ENCODE measurements at places on chromosomes 2 and 18.
A peak's percentile ranks its signal among the peaks of the same experiment; 100 is the strongest.

GRCh38 chr2:200748779-200749178 lies 62.9 kb upstream of the BZW1 start:
- no peak for DNase-seq

GRCh38 chr18:48834413-48835031 lies 116.2 kb downstream of the SMAD7 start:
- DNase-seq, result peak; percentile 84

- no peak for DNase-seq
These were observed 67.5 kb upstream of the DTNB start for GRCh38 chr2:25740810-25741381.

GRCh38 chr18:45951016-45951714 lies 16.0 kb downstream of the EPG5 start:
- DNase-seq, result no peak

DNA sequence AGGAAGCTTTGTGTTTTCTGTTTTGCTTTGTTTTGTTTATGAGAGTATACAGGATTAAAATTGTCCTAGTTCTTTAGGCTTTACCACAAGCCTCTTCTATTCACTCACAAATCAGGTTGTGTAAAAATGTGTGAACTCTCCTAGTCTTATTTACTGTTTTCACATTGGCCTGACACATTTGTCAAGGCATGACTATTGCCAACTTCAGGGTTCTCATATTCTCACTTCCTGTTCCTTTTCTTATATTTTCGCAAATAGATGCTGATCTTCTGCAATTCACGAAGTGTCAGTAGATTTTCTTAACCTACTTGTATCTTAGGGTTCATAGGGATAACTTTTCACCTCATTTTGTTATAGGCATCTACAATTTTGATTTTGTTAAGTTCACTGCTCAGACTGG lies 67.1 kb downstream of the CCDC102B start:
- DNase-seq, result no peak

DNA sequence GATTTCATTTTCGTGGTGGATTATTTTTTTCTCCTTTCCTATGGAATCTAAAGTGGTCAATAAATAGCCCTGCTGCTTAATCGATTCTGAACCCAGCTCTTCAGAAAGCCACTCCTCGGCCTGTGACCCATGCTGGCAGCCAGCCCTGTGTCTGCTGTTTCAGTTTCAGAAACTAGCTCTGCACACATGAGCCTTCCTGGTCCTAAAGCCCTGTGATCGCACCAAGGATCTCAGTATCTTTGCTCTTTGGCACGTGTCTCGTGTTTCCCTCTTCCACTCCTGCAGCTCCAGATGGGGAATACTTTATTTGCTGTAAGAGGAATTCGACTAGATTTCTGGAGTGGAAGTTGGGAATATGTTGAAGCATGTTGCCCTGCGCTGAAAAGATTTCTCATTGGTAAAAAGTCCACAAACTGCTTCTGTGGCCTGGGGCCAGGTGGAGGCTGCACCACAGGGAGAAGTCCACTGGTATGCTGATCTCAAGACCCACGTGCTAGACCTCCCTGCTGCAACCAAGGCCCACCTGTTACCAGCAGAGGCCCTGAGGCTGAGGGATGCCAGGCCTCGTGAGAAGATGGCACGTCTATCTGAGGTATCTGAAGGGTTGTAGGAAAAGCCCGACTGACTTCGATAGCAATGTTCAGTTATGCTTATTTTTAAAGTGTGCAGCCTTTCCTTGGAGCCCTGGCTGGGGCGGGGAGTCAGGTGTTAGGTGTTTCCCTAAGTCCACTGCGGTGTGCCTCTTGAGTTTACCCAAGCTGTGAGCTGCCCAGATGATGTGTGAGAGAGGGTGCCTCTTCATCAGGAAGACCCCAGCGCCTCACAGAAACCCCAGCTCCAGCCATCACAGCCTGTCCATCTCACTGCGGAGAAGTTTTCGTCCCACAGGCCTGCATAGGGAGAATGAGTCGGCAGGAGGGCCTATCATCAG lies 33.6 kb upstream of the CELF4 start:
- DNase-seq, result no peak

- no peak for DNase-seq
These were observed 363.6 kb downstream of the ZNF521 start for GRCh38 chr18:24988253-24988840.

- no peak for DNase-seq
These were observed 49.1 kb downstream of the CCDC195 start for GRCh38 chr2:224666951-224667553.

- peak; percentile 27 for DNase-seq
These were observed 28.0 kb upstream of the SCYGR1 start for GRCh38 chr2:227415538-227416424.

DNA sequence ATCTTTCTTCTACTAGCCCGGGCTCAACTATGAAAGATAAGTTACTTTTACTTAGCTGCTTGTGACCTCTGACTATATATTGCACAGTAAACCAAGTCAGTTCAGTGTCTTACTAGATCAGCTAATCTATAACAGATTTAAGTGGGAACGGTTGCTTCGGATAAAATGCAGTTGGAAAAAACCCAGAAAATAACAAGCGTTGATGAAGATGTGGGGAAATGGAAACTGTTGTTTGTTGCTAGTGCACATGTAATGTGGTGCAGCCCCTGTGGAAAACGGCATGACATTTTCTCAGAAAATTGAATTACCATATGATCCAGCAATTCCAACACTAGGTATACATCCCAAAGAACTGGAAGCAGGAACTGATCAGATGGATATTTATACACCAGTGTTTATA lies 248.5 kb downstream of the PRKCE start:
- no peak for DNase-seq

DNA sequence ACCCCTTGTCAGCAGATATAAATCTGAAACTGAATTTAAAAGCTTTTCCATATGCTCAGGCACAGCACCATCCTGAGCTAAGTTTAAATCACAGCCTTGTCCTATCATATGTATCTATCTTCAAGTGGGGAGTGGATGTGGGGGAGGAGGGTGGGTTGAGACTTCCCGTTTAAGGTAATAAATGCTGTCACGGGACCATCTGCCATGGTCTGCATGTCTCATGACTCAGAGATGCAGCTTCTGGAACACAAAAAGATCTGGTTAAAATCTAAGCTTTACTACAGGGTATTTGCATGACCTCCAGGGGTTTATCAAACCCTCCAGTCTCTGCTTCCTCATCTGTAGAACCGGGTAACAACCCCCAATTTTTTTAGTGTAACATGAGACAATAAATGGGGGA lies 377.7 kb upstream of the ST6GAL2 start:
- no peak for DNase-seq

- no peak for DNase-seq
These were observed 1012.8 kb upstream of the GYPC start for GRCh38 chr2:125643128-125643527.

- no peak for DNase-seq
These were observed at the start of gene CTLA4 for GRCh38 chr2:203867561-203868200. Gene CTLA4 (plus strand): TSS chr2:203867771. CDS start chr2:203867943, 172 bp downstream.

DNA sequence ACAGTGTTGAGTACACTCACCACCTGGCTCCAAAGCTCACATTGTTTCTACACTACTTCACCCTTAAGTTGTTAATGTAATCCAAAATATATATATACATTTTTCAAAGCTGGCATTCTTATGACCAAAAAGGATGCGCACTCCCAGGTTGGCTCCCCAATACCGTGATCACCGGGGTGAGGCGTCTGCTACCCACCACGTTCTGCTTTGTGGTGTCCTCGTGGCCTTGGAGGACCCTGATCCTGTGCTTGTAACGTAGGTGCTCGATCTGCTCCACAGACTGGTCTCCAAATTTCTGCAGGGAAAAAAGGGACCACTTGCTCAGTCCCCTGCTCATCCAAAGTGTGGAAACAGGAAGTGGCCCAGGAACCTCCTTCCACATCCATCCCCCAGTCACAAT lies 25.8 kb downstream of the RPL31 start:
- no peak for DNase-seq

DNA sequence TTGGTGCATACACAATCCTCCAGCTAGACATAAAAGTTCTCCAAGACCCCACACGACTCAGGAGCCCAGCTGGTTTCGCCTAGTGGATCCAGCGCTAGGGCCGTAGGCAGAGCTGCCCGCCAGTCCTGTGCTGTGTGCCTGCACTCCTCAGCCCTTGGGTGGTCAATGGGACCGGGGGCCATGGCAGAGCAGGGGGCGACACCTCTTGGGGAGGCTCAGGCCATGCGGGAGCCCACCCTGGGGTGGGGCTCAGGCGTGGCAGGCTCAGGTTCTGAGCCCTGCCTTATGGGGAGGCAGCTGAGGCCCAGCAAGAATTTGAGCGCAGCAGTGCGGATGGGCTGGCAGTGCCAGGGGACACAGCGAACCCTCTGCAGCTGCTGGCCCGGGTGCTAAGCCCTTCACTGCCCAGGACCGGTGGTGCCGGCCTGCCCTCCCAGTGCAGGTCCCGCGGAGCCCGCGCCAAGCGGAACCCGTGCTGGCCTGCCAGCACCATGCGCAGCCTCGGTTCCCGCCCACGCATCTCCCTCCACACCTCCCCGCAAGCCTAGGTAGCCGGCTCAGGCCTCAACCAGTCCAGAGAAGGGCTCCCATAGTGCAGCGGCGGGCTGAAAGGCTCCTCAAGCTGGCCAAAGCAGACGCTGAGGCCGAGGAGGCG lies 1566.6 kb upstream of the SLC39A10 start:
- DNase-seq, result no peak

GRCh38 chr2:33443274-33443829 lies 33.1 kb upstream of the RASGRP3 start:
- DNase-seq, result no peak

DNA sequence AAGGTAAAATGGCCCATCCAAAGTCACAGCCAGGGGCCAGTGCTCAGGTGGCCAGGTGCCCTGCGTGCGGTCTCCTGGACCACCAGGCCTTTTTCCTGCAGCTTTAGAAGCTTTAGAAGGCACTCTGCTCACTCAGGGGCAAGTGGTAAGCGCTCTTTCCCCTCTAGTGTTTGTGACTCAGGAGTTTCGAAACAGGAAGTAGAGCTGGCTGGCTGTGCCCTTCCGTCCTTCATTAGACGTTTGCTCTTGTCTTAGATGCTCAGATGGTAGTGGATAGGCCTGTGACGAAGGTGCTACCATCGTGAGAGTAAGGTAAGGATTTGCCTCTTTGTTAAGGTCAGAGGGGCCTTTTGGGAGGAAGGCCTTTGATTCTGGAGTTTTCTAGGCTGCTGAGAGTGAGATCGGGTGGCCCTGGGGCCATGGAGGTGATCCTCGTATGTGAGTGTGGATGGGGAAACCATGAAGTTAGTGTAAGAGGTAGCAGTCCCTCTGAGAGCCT lies at the start of gene CASP8:
Gene CASP8, plus strand, starts transcription at position 235 of the 499 bp plus-strand sequence. CDS start 5,951 bp downstream, outside the sequence.
- DNase-seq, result peak; percentile 58

DNA sequence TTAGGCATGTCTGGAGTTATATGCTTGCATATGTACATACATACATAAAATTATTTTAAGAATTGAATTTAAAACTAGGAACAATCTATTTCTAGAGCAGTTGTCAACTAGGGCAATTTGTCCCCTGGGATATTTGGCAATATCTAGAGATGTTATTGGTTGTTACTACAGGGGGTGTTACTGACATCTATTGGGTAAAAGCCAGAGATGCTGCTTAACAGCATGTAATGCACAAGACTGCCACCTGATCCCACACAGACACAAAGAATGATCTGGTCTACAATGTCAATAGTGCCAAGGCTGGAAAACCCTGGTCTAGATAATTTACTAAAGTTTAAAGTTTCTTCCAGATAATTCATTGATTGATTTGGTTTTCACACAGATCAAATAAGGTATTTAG lies 185.3 kb downstream of the NYAP2 start:
- DNase-seq, result no peak

Measured in stimulated activated naive CD8-positive, alpha-beta T cell treated with anti-CD3 and anti-CD28 coated beads, Interleukin-15, Interleukin-2, amounts not matched to agents 100 U/mL and 50 U/mL, for 24 hours (primary cell).